ENCODE measurements at places on chromosomes 4 and X.
A peak's percentile ranks its signal among the peaks of the same experiment; 100 is the strongest.

- no peak for DNase-seq
Observed at GRCh38 chr4:78361621-78362120, 189.9 kb upstream of the ANXA3 start.

DNA sequence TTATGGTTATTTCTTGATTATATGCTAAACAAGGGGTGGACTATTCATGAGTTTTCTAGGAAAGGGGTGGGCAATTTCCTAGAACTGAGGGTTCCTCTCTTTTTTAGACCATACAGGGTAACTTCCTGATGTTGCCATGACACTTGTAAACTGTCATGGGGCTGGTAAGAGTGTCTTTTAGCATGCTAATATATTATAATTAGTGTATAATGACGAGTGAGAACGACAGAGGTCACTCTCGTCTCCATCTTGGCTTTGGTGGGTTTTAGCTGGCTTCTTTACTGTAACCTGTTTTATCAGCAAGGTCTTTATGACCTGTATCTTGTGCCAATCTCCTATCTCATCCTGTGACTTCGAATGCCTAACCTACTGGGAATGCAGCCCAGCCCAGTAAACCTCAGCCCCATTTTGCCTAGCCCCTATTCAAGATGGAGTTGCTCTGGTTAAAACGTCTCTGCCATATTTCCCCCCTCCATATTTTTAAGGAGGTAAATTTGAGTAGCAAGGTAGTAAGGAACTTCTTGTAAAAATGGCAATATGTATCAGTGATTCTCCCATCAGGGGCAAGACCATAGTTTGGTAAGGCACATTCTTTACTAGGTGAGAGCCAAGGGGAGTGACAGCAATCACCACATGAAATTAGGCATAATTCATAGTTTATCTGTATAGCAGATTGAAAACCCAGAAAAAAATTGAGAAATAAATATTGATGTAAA is 2.6 kb downstream of the CXCL2 start:
- DNase-seq: no peak

DNA sequence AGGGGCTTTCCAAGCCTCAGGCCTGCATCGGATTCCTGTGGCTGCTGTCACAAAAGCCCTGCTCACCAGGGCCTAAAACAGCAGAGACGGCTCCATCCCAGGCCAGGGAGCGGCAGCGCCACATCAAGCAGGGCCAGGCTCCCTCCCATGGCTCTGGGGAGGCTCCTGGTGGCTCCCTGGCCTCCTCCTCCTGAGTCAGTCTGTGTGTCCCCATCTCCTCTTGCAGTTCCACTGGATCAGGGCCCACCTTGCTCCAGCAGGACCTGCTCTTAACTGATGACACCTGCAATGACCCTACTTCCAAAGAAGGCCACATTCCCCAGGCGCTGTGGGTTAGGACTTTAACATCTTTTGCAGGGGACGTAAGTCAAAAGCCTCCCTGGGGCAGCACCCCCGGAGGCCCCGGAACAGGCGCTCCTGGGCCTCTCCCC is 51.9 kb downstream of the CPZ start:
- DNase-seq: no peak

- no peak for DNase-seq
Observed at GRCh38 chr4:142155347-142155746, 519.0 kb downstream of the IL15 start.

GRCh38 chr4:91366554-91366953 is 937.2 kb upstream of the GRID2 start:
- DNase-seq: no peak

DNA sequence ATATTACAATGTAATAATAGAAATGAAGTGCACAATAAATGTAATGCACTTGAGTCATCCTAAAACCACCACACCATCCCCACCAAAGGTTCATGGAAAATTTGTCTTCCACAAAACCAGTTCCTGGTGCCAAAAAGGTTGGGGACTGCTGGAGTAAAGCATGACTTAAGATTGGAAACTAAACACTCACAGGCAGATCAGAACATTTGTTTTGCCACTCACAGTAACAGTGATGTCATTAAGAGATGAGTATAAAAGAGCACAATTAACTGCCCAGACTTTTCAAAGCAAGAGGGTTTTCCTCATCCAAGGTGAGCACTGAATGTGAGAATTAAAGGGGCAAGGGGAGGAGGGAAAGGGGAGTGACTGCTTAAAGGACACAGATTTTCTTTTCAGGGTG is 35.6 kb downstream of the MAP7D3 start:
- no peak for DNase-seq

DNA sequence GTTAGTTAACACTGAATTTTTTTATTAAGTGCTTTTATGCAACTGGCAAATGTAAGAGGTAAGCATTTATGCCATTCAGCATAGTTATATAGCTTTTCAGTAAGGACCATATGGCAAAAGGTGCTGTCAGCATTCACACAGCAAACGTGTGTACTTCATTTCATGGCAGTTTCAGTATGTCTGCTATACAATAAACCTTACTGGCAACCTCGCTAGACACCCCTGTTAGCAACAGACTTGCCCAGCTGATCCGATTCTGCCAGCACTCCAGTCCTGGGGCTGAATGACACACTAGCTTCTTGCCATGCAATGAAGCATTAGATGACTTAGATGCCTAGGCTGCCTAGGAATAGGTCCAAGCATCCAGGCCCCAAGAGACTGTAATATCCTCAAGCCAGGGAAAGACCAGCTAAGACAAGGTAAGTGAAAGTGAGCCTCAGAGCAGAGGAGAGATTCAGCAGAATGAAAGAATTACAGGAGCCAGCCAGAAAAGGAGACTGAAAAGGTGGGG is 47.3 kb upstream of the DOCK11 start:
- DNase-seq: no peak

- no peak for DNase-seq
Observed at GRCh38 chr4:158912806-158913205, 144.0 kb downstream of the FNIP2 start.

- DNase-seq: no peak
Observed at GRCh38 chr4:141074098-141074878, 59.0 kb downstream of the RNF150 start.

DNA sequence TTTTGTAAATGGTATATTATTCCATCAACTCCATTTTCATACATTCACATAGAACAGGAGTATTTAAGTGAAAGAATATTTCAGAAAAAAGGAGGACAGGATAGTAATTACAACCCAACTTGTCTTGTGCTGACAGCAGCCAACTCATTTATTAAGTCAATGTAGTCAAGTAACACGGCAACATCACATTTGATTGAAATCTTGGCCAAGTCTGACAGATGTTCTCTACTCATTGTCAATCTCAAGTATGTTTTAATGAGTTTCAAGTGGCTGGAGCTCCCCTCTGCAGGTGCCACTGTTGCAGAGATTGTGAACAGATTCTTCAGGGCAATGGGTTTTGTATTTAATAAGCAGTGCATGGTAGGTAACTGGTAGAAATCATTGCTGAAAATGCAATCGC is 332.5 kb downstream of the C4orf33 start:
- no peak for DNase-seq

- DNase-seq: no peak
Observed at GRCh38 chr4:146582864-146583263, 55.8 kb upstream of the POU4F2 start.

GRCh38 chrX:34350561-34351335 is 218.6 kb upstream of the FAM47A start:
- no peak for DNase-seq

DNA sequence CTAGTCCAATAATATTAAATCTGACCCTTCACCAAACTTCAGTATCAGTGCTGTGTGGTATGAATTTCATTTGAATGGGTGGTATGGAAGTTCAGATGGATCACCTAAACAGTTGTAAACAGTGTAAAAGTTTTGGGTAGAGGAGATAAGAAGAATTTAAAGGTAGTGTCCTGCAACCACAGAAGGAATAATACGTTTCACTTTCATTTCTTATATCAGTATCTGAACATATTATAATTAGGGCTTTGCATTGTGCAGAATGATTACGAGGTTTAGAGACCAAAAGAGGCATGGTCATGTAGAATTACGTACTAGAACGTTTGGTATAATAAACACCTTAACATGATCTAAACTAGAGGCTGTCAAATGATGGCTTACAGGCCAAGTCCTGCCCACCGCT is 116.1 kb downstream of the PDLIM5 start:
- DNase-seq: no peak

- DNase-seq: no peak
Observed at GRCh38 chr4:7841071-7841470, 98.6 kb downstream of the AFAP1 start.

GRCh38 chr4:1014291-1015167 is 3.1 kb downstream of the FGFRL1 start:
- no peak for DNase-seq

DNA sequence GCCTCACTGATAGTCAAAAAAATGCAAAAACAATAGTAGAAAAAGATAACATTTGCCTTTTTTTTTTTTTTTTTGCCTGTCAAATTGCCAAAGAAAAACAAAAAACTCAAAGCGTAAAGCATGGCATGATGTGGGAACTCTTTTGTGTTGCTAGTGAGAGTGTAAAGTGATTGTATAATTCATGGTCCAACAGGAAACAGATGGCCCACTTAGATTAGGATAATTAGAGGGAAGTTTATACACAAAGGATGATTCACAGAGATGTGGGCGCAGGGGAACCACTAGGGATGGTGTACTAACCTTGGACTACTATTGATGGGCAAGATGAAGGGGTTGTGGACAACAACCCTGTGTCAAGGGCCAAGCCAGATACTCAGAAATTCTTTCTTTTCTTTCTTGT is 16.4 kb downstream of the MCUB start:
- DNase-seq: no peak

- no peak for DNase-seq
Observed at GRCh38 chr4:173498771-173499170, 31.3 kb downstream of the HAND2 start.

DNA sequence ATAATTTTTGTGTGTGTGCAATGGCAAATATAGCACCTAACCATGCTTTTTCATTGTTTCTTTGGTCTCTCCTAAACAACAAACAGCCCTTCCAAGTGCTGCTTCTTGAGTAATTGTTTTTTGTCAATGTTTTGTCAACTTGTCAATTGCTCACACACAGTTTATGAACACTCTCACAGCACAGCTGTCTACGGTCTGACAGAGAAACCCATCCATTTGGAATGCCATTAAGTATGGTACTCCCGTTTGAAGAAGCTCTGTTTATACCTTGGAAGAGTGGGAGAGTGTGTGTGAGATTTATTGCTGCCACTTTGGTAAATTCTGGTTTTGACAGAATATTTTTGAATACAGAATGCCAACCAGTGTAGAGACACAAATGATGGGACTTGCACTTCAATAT is 254.6 kb downstream of the LDB2 start:
- no peak for DNase-seq

GRCh38 chr4:132056496-132056895 is 1092.6 kb upstream of the PCDH10 start:
- DNase-seq: no peak

- no peak for DNase-seq
Observed at GRCh38 chr4:170743633-170744032, 653.9 kb upstream of the AADAT start.

DNA sequence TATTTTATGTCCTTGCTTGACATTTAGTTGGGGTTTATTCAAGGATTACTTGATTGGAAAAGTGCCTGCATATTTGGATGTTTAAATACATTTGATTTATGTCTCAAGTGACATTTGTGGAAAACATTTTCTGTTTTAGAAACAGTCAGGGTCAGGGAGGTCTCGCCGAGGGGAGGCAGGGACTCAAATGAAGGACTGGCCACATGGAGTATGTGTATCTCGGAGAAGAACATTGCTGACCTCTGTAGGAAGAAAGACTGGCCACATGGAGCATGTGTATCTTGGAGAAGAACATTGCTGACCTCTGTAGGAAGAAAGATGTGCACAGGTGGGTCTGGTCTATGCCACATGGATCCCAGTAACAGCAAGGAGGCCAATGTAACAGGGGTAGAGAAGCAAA is 233.6 kb downstream of the TRIML1 start:
- DNase-seq: no peak

- no peak for DNase-seq
Observed at GRCh38 chr4:17619416-17620105, 5.1 kb downstream of the MED28 start.

GRCh38 chr4:54961357-54961975 is 163.9 kb downstream of the KDR start:
- no peak for DNase-seq

DNA sequence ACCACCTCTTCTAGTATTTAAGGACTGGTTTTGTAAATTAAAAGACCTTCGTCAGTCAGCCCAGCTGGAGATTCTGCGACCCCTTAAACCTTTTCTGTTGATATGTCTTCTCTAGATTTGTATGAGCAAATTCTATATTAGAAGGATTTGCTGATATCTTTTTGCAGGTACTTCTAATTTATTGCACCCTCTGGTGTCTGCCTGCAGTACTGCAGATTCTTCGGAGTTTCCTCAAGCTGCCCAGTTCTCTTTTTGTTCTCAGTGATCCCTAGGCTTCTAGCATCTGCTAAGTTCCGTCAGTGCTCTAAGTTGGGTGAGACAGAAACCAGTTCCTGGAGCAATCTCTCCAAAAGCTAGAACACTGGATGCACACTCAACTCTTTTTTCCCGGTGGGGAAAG is 545.2 kb downstream of the C4orf33 start:
- DNase-seq: peak; percentile 10

GRCh38 chr4:37070041-37070440 is 174.5 kb upstream of the NWD2 start:
- no peak for DNase-seq

DNA sequence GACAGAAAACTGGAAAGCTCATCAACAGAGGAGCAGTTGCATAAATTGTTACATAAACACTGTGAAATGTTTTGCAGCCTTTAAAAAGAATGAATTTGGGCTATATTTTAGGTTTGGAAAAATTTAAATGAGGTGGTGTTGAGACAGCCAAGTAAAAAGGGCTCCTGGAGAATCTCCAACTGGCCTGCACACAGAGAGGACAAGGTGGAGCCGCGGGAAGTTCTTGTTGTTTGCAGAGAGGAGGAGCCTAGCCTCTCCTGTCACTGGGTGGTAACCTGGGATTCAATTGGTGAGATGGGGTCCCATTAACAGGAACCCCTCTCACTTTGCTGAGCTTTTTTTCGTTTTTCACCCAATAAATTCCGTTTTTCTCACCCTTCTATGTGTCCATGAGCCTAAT is 13.4 kb downstream of the GIMD1 start:
- DNase-seq: no peak

DNA sequence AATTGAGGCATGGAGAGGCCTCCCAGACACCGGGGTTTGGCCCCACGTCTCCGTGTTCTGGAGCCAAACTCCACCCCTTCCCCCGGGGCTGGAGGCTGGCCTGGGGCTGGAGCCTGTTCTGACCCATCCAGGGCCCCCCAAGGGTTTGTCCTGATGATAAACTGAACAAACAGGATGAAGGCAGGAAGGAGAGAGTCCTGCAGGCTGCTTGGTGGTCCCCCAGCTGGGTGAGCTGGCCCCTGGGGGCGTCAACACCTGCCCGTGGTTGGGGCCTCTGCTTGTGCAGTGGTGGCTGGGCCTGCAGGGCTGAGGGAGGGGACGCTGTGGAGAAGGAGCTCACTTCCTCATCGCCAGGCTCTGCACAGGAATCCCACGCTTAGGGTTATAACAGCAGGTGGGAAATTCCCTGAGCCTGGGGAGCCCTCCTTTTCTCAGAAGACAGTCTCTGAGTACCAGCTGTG is 2.3 kb downstream of the SH3TC1 start:
- no peak for DNase-seq

- peak; percentile 31 for DNase-seq
Observed at GRCh38 chr4:41882625-41883347, 52.4 kb upstream of the TMEM33 start.
